Lung (tissue), 17 donors: ENCODE measurements at places on chromosomes 3 and 15.

GRCh38 chr3:58495101-58495500 lies 3.2 kb downstream of the KCTD6 start:
- no peak for DNase-seq

GRCh38 chr3:64167868-64168267 lies 57.4 kb downstream of the PRICKLE2 start:
- DNase-seq = no peak

- peak; percentile 10 for DNase-seq
Observed at GRCh38 chr3:174710612-174711011, 148.5 kb upstream of the NAALADL2 start.

DNA sequence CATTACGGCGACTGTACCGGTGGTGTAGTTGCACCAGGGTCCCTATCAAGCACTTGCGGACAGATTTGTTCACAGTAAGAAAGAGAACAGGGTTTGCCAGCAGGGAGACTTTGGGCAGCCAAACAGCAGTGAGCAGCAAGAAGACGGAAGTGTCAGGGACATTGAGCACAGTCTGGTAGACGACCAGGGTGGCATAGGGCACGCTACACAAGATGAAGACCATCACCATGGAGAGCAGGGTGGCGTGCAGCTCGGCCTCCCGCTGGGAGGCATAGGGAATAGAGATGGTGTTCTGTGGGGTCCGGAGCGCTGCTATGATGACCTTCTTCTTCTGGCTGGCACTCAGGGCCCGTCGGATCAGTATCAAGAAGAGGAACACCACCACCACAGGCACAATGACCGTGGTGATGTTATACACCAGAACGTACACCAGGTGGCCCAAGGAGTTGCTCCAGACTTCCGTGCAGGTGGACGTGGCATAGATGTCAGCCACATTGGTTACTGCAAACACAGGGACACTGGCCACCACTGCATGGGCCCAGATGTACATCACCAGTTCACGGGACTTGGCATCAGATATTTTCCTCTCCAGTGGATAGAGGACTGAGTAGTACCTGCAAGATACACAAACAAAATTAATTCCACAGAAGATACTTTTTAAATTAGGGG lies 19.1 kb upstream of the FSIP1 start:
- DNase-seq = no peak

GRCh38 chr3:16529264-16529663 lies 15.8 kb upstream of the RFTN1 start:
- no peak for DNase-seq

- no peak for DNase-seq
Observed at GRCh38 chr3:141257961-141258360, 26.3 kb downstream of the PXYLP1 start.

- DNase-seq = no peak
Observed at GRCh38 chr15:40775740-40776536, 6.2 kb downstream of the C15orf62 start.

GRCh38 chr3:152823781-152824180 lies 11.2 kb upstream of the P2RY1 start:
- no peak for DNase-seq

GRCh38 chr3:124965413-124965812 lies 30.9 kb upstream of the MUC13 start:
- DNase-seq = no peak

DNA sequence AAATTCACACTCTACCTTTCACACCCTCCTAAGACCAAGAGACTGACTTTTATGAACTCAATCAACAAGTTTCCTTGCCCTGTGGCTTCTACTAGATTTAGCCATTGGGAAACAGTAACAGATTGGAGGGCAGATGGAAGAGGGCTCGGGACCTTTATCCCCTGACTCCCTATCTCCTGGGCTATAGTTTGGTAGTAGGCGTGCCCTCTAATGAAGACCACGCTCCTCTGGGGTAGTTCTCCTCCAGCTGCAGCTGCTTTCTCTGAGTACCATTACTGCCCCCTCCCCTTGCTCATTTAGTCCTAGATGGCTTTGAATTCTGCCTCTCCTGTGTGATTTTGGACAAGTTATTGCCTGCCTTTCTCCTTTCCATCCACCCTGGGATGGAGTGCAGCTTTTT lies 33.3 kb downstream of the FMN1 start:
- no peak for DNase-seq
